Thoracic aorta (tissue), 2 donors: ENCODE measurements at places on chromosomes 7 and 10. TPM values are rescaled to one million over a fixed set of nuclear protein-coding genes. Genes with fewer than 3 reads are reported as not detected.

The GIMAP4 gene
- total RNA-seq: 12.3 TPM

The TRPV5 gene
- total RNA-seq: not detected

The DHX32 gene
- total RNA-seq: 11.1 TPM

The CFTR gene
- not detected for total RNA-seq

The CHAT gene
- not detected for total RNA-seq
